ENCODE measurements at places on chromosomes 5 and 9.

- peak; percentile 44 for DNase-seq
These were observed 20.4 kb downstream of the BDP1 start for GRCh38 chr5:71475788-71476384.

- DNase-seq = no peak
These were observed 231.1 kb upstream of the TBCA start for GRCh38 chr5:78007233-78007632.

DNA sequence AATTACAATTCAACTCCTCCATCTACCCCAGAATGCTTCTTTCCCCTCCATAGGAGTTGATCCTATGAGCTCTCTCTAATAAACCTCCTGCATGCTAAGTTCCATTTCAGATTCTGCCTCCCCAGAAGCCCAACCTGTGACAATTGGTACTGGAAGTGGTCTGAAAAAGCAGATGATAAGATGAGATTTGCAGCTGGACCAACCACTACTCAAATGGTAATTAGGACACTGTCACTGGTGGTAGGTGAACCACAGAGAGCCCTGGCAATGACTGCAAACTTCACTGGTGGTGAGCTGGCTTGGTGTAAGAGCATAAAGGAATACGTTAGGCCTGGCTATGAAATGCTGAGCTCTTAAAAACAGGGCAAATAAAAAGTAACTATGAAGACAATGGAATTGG, 112.6 kb downstream of the ESM1 start:
- DNase-seq = no peak

- no peak for DNase-seq
These were observed 49.4 kb upstream of the LRRC19 start for GRCh38 chr9:27054841-27055240.

- no peak for DNase-seq
These were observed 2.7 kb downstream of the RABEPK start for GRCh38 chr9:125202846-125203618.

DNA sequence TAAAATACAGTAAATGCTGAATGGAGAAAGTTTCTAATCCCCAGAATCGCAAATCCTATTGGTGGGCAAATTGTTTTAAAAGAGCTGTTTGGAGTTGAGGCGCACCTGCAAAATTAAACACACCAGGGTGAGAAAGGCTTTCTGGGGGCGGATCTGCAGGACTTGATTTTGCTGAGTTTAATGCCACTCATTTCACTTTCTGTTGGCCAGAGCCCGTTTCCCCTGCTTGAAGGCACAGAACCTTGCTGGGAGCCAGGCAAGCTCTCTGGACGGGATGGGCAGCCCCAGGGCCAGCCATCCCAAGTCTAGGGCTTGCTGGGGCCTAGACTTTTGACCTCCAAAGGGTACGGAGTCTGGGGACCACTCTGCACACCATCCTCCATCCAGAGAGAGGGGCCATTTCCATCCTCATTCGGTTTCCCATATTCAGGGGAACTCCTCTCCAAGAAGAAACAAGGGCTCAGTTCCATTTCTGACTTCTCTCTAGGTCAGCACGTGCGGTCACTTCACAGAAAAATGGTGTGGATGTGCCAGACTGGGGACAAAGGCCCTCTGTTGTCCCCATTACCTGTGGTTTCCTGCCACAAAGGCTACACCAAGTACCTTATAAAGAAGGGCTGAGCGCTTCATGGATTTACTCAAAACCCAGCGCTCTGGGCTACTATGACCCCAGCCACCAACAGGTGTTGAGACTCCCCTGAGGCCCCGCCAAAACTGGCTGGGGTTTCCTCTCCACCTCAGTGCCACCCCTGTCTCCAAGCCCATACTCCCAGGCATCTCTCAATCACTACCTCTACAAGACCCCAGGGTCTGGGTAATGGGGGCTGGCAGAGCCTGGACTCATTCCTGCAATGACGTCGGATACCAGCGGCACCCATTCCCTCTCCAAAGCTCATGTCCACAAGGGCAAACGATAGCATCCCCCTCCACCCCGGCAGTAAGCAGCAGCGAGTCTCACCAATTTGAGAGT, 170.0 kb downstream of the AUH start:
- DNase-seq = no peak

DNA sequence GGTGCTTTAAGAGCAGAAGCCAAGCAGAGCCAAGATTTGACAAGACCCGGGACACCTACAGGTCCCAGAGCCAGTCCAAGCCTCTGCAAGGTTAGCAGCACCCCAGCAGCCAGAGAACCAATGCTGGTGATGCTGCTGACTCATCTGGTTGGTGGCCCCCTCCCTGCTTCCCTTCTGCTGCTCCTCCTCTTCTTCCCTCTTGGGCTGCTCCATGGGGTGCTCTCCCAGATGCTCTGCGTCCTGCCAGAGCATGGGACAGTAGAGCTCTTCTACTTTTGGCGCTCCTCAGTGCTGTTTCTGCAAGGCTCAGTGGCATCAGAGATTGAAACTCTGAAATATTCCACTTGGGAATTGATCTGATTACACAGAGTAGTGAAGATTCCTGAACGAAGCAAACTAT, 76.1 kb upstream of the SAP30L start:
- no peak for DNase-seq

DNA sequence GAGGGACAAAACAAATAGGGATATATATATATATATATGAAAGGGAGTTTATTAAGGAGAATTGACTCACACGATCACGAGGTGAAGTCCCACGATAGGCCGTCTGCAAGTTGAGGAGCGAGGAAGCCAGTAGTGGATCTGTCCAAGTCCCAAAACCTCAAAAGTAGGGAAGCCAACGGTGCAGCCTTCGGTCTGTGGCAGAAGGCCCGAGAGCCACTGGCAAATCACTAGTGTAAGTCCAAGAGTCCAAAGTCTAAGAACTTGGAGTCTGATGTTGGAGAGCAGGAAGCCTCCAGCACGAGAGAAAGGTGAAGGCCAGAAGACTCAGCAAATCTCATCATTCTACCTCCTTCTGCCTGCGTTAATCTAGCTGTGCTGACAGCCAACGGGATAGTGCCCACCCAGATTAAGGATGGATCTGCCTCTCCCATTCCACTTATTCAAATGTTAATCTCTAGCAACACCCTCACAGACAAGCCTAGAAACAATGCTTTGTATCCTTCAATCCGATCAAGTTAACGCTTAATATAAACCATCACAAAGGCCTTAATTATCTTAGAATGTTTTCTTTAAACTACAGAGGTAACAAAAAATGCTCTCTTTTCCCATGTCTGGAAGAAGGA, 23.8 kb upstream of the DAB2 start:
- DNase-seq = no peak

DNA sequence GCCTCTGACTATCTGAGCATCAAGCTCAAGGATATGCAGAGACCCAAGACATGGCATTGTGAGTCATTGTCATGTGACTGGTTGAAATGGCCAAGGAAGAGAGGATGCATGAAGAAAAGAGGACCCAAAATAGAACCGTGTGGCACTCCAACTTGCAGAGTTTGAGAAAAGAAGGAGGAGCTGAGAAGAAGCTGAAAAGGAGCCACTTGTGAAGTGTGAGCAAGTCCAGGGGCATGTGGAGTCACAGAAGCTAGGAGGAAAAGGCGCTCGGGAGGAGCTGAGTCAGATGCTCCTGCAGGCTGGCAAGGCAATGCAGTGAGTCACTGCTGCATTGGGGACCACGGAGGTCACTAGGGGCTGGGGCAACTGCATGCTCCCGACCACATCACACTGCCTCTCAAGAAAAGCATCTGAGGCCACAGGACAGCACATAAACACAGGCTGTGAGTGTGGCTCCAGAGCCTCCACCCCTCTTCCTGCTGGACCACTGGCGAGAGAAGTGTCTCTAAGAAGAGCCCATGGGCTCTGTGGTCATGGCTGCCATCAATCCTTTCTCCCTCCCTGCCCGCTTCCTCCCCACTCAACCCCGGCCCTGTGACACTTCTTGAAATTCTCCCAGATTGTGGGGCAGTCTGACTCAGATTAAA, 197.6 kb downstream of the DRD1 start:
- peak; percentile 80 for DNase-seq

GRCh38 chr9:76401580-76402354, 7.5 kb upstream of the RFK start:
- DNase-seq = no peak

- DNase-seq = no peak
These were observed 59.1 kb upstream of the ALDH1A1 start for GRCh38 chr9:73011956-73012355.

- no peak for DNase-seq
These were observed 668.7 kb upstream of the FTMT start for GRCh38 chr5:121182788-121183490.

- no peak for DNase-seq
These were observed 281.6 kb downstream of the NTRK2 start for GRCh38 chr9:84950879-84951811.

GRCh38 chr9:97479496-97480159, 21.8 kb upstream of the TMOD1 start:
- DNase-seq = no peak

- DNase-seq = no peak
These were observed 23.4 kb upstream of the GPX8 start for GRCh38 chr5:55136521-55136920.

- no peak for DNase-seq
These were observed 7.8 kb upstream of the TGFBI start for GRCh38 chr5:136021016-136021405.

GRCh38 chr5:40291338-40291737, 388.4 kb upstream of the PTGER4 start:
- peak; percentile 9 for DNase-seq

- DNase-seq = no peak
These were observed 13.3 kb downstream of the SHC3 start for GRCh38 chr9:89165341-89165740.

DNA sequence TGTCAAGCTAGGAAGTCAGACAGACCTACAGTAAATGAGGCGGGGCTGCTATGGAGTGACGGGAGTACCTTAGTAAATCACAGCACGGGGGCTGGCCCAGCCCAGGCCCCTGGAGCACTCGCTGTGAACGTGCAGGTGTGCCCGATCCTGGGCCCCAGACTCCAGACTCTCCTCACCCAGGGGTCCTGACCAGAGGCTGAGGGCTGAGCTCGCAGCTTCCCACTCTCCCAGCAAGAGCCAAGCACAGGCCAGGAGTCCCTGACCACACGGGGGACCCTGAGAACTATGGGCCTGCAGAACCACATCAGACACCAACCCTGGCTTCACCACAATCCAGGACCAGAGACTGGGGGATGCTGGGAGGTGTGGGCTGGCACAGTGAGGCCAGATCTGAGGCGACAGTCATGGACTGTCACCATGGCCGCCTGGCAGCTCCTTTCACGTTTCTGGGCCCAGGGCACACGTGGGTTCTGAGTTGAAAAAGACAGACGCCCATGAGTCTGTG, 73.4 kb downstream of the ADAMTS2 start:
- DNase-seq = no peak

DNA sequence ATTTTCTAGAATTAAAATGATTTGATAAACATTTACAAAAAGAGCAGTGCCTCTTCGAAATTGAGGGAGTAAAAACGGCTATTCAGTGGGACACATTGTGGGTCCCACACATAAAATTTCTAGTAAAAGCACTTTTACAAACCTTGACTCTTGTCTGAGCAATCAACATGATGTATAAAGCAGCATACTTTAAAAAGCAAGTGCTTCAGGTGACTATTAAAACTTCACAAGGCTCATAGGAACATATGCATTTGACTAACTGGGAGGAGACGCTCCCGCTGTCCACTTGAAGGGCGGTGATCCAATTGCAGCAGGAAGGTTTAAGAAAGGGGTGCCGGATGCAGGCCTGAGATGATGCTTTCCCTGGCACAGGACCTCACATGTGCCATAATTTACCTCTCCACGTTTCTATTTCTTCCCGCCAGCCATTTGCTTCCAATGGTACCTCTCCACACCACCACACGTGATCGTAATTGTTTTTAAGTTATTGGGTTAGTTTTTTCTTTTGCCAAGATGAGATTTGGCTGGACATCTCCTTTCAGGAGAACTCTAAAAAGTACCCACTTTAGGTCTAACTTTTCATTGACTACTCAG, 1.8 kb downstream of the MCTP1 start:
- DNase-seq = no peak

GRCh38 chr5:19047277-19047676, 940.7 kb downstream of the CDH18 start:
- no peak for DNase-seq

GRCh38 chr5:59685191-59685530, 208.4 kb downstream of the PDE4D start:
- no peak for DNase-seq

GRCh38 chr5:133321833-133322420, 270.1 kb downstream of the HSPA4 start:
- DNase-seq = no peak

- no peak for DNase-seq
These were observed 6.5 kb downstream of the SPAAR start for GRCh38 chr9:35915681-35916294.

GRCh38 chr9:99169982-99170761, 51.6 kb downstream of the ALG2 start:
- no peak for DNase-seq

DNA sequence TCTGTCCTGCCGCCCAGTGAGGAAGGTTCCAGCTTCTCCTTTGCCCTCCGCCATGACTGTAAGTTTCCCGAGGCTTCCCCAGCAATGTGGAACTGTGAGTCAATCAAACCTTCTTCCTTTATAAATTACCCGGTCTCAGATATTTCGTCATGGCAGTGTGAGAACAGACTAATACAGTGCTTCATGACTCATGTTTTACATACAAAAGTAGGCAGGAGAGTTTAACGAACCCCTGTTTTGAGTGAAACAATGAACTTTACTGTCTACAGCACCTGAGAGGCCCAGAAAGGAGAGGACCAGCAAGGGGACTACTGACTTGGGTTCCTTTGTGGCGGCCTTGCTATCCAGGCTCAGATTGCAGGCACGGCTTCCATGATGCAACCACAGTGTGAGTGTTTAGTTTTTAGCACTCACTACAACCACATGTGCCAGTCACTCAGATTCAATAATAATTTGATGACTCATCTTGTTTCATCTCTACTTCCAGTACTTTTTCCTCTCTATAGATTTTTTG, 139.1 kb upstream of the CLINT1 start:
- DNase-seq = no peak

DNA sequence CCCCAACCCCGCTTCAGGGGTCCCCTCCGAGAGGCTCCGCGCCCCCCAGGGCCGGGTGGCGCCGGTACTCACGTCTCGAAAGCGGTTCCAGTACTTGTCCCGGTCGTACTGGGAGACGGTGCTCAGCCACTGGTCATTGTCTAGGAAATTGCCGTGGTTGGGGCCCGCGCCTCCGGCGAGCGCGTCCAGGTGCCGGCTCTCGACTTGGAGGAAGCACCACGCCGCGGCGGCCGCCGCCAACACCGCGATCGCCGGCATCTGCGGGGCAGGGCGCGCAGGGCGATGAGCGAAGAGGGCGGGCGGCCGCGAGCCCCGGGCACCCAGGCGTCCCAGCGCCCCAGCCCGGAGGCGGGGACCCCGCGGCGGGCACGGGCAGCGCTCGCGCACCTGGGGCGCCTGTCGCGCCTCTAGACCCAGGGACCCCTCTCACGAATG, 808 bp downstream of the SPOCK1 start:
- no peak for DNase-seq

DNA sequence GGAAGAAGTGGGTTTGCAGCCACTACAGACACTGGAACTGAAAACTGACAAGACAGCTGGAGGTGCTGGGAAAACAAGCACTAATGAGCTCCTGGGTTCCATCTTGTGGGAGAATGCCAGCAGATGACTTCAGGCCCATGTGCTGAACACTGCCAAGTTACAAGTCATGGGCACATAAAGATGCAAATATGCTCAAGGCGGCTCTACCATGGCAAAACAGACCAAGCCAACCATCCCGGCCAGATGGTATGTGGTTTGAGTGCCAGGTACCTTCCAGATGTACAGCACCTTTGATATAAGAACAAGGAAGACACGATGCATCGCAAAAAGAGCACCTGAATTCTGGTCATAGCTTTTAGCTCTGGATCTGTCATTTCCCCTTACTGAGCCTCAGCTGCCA, 19.9 kb downstream of the TNFSF8 start:
- DNase-seq = no peak

GRCh38 chr5:88214655-88215054, 54.0 kb downstream of the TMEM161B start:
- no peak for DNase-seq

Measured in HTR-8/SVneo (cell line).